ENCODE measurements at places on chromosomes 5 and 9.

DNA sequence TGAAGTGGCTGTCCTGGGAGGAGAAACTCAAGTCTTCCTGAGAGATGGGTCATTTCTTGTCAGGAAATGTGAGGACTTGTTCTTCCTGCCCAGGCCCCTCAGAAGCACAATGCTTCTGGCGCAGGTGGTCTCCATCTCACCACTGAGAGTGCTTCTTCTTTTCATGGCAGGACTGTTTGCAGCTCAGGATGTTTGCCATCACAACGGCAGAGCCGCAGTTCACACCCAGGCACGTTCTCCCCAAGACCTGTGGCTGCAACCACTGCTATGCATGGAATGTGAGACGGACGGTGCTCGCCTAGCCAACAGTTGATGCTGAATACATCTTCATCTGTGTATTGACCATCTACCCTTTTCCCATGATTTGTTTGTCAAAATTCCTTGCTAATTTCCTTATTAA, 216.3 kb downstream of the GADD45G start:
- DNase-seq: no peak

DNA sequence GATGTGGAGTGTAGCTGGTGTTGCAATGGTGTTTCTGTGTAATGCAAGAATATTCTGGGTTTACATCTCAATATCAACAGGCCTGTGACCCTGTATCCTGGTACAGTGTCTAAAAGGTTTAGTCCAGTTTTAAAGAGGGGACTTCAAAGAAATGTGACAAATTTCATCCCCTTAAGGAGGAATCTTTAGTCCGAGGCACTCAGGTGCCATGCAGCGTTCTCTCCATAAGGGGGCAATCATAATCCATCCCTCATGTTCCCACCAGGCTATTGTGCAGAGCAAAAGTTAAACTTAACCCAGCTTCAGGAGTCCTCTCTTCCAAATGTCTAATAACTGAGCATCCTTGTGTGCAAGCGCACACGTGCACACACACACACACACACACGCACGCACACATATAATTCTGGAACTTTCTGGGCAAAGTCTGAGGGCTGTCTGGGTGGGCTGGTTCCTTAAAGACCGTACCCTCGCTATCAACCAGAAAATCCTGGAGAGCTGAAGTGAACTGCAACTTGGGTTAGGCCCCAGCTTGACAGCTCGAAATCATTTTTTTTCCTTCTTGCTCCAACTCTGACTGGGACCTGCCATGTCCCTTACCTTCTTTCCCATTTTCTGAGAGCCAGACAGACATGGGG, 46.0 kb downstream of the CRB2 start:
- DNase-seq: no peak

DNA sequence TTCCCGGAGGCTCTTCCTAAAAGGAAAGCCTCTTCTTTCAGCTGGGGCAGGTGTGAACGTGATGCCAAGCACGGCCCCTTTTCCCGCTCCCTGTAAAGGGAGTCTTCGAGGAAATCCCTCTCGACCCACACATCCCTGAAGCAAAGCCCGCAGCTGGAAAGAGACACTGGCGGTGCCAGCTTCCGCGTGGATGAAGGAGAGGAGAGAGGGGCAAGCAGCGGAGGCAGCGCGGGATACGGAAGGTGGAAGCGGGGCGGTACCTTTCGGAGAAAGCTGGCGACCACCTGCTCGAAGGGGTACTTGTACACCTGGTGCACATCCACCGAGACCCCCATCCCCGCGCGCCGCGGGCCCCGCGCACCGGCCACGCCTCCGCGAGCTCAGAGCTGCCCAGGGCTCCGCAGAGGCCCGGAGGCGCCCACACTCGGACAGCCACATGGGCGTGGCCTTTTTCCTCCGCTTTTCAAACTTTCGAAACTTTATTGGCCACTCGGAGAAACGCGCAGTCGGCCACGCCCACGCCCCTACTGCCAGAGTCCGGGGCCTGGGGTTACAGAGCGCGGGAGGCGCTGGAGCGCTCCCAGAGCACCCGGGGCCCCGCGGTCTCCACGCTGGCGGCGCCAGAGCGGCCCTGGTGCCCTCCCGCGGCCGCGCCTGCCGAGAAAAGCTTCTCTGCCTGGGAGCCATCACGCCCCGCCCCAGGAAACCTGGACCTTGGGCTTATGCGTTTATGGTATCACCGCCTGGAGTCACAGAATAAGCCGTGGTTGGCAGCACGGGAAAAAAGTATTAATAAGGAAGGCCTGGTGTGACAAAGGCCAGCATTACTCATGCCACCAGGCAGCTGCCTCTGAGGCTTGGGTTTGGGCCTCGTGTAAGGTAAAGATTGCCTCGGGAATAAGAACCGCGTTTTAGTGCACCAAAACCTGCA, at the start of gene PRELID2:
PRELID2 (minus strand) TSS at position 426 of the 931 bp plus-strand sequence; CDS start at position 335, 91 bp downstream.
- DNase-seq: no peak

- DNase-seq: no peak
These were observed 44.8 kb upstream of the CNTLN start for GRCh38 chr9:17090041-17090440.

- DNase-seq: no peak
These were observed 480.1 kb upstream of the MPDZ start for GRCh38 chr9:13759551-13759950.

DNA sequence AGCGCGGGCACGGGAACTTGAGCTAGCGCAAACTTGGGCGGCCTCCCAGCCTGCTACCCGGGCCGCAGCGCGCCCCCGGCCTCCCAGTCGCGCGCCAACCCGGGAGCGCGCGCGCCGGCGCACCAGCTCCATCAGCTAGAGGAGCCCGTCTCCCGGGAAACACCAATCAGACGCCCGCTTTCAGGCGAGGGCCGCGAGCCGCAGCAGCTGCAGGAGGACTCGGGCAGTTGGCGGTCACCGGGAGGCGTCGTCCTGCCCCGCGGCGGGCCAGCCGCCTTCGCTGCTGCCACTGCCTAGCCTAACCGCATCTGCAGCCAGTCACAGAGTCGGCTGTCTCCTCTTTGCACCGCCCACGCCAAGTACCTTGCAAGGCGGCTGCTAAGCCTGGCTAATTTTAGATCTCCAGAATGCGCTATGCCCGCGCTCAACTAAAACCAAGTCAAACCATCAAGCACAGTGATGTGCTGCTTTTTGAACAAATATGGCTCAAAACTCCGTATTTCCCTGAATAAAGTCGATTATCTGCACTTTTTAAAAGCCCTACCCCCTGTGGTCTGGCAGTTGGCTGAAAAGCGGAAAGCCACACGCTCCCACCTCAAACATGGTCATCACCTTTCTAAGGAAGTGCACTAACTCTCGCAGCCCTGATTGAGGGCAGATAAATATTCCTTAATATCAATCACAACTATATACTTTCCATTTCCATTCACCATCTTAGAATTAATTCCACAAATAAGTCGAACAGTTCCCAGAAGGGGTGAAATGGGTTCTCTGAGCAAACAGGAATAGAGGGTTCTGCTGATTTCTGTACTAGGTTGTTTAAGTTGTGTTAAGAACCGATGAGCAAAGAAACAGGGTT, 221.8 kb downstream of the MEF2C start:
- DNase-seq: peak; percentile 70

GRCh38 chr5:90824436-90824835, 265.8 kb downstream of the ADGRV1 start:
- DNase-seq: no peak

GRCh38 chr9:134655586-134656333, 14.2 kb downstream of the COL5A1 start:
- no peak for DNase-seq

GRCh38 chr5:179536676-179537075, 13.7 kb upstream of the RUFY1 start:
- no peak for DNase-seq

DNA sequence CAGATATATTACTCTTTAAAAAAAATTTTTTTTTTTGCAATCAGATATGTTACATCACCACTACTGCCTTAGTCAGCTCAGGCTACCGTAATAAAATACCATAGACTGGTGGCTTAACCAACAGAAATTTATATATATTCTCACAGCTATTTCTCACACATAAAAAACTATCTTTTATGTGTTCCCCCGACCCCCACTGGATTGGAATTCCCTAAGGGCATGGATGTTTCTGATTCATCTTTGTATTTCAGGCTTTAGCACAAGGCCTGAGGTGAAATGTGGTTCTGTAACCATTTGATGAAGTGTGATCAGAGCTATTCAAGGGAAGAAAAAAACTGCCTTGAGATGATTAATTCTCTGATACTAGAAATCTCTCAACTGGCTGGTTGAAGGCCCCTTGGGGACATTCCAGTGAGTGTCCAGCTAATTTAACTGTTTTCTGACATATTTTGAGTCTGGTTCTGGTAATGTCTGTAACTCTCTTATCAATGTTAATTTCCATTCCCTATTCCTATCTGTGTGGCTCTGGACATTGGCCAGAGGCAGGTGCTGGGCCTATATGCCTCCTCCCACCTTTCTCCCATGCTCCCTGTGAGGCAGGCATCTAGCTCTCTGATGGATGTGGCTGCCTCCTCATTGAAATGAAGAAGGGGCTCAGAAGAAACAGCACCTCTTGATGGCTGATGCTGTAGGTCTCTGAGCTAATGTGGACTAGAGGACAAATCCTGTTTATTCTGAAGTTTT, 2.5 kb downstream of the CD14 start:
- DNase-seq: no peak

- DNase-seq: no peak
These were observed 125.3 kb downstream of the GABBR2 start for GRCh38 chr9:98583417-98583816.

GRCh38 chr5:33816791-33817190, 75.0 kb downstream of the ADAMTS12 start:
- no peak for DNase-seq

DNA sequence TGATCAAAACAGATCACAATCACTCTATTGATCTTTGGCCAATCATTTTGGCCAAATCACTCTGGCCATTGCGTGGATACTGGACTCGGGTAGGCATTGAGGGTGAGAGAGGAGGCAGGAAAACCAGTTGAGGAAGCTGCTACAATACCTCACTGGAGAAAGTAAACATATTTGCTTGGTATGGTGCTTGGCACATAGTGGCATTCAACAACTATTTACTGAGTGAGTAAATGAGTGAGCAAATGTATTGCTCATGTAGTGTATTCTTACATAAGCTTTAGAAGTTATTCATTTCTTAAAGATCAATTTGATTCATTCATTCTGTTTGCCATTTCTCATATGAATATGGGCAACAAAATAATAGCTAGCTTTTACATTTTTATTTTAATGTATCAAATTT, 4.0 kb upstream of the DEPDC1B start:
- no peak for DNase-seq

DNA sequence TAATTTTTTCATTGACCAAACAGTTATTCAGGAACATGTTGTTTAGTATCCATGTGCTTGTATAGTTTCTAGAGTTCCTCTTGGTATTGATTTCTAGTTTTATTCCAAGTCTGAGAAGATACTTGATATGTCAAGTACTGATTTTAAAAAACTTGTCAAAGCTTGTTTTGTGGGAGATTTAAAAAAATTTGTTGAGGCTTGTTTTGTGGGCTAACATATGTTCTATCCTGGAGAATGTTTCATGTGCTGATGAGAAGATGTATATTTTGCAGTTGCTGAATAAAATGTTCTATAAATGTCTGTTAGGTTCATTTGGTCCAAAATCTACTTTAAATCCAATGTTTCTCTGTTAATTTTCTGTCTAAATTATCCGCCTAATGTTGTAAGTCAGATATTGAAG, 1065.1 kb upstream of the WWC1 start:
- DNase-seq: no peak

GRCh38 chr5:67549947-67550346, 353.3 kb upstream of the CD180 start:
- DNase-seq: no peak

DNA sequence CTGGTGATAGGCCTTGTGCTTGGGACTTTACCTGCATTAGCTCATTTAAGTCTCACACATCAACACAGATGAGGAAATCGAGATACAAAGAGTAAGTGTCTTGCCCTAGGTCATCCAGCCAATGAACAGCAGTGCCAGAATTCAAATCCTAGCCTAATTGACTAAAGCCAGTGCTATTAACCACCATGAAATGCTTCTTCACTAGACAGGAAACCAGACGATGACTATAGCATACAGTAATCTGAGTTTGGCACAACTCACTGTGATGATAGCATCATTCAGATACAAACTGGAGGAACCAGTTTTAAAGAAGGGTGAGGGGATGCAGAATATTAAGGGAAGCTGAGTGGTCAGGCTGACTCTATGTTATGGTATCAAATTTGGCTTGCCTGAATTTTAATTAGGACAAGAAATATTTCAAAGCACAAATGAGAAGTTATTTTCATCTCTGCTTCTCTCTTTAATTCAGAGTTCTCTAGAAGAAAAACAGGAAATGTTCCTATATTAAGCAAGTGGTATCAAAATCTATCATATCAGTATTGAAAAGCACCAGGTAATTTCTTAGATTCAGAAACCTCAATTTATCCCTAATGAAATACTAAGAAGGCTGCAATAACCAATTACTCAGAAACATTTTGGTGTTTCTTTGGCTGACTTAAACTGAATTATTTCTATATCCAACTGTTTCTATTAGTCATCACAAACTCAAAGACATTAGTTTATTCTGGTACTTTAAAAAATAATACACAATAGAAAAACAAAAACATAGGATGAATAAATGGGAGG, 147.0 kb upstream of the RASA1 start:
- DNase-seq: no peak

DNA sequence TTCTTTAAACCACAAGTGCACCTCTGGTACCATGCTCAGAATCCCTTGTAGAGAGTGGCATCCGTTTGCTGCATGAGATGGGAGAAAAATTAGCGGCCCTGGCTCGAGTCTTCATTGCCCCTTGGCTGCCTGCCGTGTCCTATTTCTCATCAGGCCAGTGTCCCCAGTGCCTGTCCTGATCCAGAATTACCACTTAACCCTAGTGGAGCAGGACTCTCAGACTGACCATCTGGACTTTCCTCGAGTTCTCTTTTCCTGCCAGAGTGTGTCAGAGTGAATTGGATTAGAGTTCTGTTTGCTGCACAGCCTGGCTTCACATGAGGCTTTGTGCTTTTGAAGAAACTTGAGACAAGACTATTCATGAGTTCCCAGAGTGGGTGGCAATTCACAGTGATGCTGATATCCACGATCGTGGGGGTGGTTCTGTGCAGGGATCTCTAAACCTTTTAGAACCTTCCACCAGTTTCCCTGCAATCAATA, 92.6 kb downstream of the C9orf152 start:
- no peak for DNase-seq

GRCh38 chr5:134083517-134083916, 31.0 kb upstream of the TCF7 start:
- DNase-seq: no peak

GRCh38 chr5:3339092-3339797, 256.4 kb upstream of the IRX1 start:
- DNase-seq: no peak

DNA sequence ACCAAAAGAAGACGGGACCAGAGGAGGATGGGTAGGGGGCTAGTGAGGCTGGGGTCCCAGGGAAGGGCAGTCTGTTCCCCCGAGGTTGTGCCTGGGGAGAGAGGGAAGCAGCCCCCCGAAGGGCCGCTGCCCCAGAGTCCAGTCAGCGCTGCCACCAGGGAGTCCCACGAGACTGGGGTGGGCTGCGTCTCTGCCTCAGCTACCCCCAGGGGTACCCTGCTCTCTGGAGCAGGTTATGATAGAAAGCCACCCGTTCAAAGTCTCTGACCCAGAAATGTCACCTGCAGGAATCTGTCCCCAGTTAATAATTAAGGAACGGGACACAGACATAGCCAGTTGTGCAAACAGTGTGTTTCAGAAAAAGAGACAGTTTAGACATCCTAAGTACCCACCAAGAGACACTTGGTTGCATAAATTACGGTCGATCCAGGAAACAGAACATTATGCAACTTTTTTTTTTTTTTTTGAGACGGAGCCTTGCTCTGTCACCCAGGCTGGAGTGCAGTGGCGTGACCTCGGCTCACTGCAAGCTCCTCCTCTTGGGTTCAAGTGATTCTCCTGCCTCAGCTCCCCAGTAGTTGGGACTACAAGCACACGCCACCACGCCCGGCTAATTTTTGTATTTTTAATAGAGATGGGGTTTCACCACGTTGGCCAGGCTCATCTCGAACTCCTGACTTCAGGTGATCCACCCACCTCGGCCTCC, 10.7 kb upstream of the AGPAT2 start:
- DNase-seq: no peak

Measured in NCI-H1417 treated with DMSO at 0.1 percent for 48 hours (cell line).